ENCODE measurements at places on chromosomes 6 and 20.
A peak's percentile ranks its signal among the peaks of the same experiment; 100 is the strongest.

DNA sequence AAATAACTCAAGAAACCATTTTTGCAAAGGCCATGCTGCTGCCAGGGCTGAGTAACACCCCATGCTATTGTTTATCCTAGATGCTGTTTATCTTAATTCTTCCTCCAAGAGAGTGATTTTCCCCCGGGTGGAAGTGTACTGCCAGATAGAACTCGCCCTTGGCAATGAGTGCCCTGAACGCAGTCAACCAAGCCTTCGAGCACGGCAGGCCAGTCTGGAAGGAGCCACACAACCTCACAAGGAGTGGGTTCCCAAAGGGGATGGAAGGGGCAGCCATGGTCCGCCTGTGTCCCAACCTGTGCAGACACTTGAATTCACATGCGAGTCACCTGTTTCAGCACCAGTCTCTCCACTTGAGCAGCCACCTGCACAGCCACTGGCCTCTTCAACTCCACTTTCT lies 31.9 kb downstream of the PNPLA1 start:
- no peak for DNase-seq

DNA sequence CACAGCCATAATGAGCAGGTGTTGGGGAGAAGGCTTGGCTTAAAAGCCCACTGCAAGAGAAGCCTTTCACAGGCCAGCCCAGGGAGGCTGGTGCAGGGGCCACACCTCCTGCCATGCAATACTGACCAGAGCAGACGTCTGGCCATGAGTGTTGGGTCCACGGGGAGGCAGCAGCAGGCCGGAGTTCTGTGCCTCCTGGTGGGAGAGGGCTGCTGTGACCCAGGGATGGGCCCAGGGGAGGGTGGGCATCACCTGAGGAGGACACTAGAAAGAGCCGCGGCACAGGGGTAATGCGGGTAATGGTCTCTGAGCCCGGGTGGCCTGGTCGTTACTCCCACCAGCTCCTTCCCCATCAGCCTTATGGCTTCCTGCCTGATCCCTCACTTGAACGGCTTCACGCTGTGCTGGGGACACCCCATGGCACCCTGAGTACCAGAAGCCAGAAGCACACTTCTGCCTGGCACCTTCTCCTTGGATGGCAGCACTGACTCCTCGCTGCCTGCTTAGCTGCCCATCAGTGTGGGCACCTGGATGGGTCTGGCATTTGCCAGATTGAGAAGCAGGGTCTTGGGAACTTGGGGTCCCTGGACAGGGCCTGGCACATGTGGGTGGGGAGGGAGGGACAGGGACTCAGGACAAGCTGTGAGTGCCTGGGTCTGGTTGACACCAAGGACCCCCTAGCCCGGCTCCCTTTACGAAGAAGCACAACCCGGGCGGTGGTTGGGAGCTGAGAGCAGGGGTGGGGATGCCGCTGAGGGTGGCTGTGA lies 108.8 kb downstream of the ASXL1 start:
- DNase-seq: no peak

GRCh38 chr20:44785768-44786167 lies 24.6 kb downstream of the RIMS4 start:
- DNase-seq: no peak

- no peak for DNase-seq
Observed at GRCh38 chr6:142235272-142235671, 66.5 kb upstream of the ADGRG6 start.

GRCh38 chr6:37699138-37699766 lies 1.6 kb upstream of the MDGA1 start:
- DNase-seq: no peak

DNA sequence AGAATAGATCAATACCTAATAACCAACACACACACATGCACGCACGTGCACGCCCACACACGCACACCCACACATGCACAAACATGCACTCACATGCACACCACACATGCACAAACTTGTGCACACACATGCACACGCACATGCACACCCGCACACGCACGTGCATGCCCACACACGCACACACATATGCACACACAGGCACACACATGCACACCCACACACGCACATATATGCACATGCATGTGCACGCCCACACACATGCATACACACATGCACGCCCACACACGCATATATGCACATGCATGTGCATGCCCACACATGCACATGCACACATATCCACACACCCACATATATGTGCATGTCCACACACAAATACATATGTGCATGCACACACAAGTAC lies 26.2 kb upstream of the CHRNA4 start:
- no peak for DNase-seq

- DNase-seq: no peak
Observed at GRCh38 chr6:156925718-156926607, 148.8 kb downstream of the ARID1B start.

- DNase-seq: no peak
Observed at GRCh38 chr20:54176610-54177009, 2.8 kb upstream of the CYP24A1 start.

- no peak for DNase-seq
Observed at GRCh38 chr6:6697620-6698019, 109.1 kb downstream of the LY86 start.

DNA sequence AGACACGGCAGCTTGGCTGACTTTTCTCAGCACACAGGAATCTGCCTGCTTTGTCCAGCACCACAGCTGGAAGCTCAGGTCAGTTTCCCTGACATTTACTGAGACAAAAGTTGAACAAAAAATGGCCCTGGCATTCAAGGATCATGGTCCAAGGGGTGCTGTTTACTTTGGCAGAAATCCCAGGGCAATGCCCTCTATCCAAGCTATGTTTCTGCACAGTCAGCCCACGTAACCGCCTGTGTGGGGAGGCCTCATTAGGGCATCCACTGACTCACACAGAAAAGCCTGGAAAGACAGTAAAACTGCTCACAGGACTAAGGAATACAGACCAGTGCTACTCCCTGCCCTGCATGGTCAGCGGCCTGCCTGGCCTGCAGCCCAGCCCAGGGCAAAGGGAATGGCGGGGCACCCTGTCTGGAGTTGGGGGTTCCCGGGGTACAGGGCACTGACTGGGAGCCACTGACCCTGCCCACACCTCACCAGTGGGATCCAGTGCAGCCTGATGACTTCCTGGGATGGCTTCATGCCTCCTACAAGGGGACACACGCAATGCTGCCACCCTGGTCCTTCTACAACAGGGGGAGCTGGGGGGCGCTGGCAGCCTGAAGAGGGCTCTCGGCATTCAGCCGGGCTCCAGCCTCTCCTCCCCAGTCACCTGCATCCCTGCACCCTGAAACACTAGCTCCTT lies 77.1 kb downstream of the NINL start:
- peak; percentile 79 for DNase-seq

GRCh38 chr6:135577059-135577538 lies 79.6 kb upstream of the AHI1 start:
- no peak for DNase-seq

DNA sequence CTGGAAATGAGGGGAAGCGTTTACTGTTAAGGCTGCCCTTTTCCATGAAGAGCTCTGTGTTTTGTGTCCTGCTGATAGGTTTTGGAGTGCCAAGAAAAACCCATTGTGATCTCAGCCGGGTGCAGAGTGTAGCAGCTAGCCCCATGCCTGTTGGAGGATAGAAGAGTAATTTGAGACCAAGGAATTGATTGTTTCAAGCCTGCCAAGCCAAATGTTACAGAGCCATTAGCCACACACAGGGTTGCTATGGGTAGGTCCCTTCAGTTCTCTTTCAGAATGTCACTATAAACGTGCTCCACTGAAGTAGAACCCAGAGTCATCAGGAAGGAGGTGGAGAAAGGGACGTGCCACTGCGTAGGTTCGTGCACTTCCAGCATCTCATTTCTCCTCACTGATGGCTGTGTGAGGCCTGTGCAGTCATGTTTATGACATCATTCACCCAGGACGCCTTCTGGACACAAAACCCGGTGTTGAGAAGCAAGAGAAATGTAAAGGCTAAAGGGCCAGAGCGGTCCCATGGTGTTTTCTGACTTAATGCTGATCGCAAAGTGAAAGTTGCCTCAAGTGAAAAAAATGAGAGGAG lies 6.6 kb downstream of the GMPR start:
- no peak for DNase-seq

- no peak for DNase-seq
Observed at GRCh38 chr6:22513667-22514066, 55.7 kb upstream of the HDGFL1 start.

DNA sequence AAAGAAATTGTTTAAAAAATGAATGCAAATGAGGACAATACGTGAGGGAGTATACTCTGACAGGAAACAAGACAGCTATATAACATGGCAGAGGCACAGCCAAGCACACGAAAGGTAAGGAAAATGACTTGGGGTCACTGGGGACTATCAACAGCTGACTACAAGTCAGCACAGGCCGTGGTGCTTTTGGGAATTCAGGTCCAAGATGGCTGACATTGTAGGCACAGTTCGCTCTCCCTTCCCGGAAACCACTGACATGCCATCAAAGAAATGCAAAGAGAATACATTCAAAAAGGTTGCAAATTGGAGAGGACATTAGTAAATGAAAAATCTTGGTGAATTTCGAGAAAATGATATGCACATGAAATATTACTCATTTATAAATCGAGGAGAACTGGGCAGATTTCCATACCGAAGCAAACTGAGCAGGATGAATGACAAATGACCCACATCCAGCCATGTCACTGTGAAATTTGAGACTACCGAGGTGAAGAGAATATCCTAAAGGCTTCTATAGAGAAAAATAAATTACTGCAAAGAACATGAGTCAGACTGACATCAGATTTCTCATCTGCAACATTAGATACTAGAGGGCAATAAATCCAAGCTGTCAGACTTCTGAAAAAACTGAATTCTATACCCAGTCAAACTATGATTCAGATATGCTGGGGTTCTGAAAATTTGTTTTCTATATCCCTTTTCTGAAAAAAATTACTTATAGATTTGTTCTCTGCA lies 391.1 kb downstream of the BTBD9 start:
- DNase-seq: no peak

DNA sequence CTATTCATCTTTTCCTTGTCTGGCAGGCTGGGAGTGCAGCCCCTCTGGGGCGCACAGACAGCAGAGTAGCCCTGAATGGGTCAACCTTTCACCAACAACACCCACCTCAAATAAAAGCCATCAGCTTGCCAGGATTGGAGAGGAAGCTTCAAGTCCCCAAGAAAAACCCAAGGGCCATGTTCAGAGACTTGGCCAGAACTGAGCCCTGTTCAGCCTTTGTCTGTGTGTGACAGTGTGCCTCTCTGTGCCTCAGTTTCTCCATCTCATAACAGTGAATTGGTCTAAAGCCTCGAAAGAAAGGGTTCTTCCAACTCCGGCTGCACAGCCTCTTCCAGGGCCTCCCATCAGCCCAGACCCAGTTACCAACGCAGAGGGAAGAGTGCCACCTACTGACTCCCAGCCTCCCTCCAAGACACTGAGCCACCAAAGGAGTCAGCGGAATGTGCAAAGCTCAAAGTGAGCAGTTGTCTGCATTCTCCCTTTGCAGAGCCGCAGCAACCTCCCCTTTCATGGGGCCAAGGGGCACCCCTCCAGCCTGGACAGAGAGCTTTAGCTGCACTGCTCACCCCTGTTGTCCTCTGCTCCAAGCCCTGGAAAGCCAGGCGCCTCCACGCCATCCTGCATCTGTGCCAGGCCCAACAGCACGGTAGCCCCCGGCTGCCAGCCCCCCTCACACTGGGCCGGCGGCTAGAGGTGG lies 82.7 kb upstream of the TOP1 start:
- DNase-seq: peak; percentile 40

- no peak for DNase-seq
Observed at GRCh38 chr6:156507106-156507505, 270.1 kb upstream of the ARID1B start.

GRCh38 chr6:110566346-110567125 lies 90.1 kb upstream of the SLC22A16 start:
- peak; percentile 14 for DNase-seq

DNA sequence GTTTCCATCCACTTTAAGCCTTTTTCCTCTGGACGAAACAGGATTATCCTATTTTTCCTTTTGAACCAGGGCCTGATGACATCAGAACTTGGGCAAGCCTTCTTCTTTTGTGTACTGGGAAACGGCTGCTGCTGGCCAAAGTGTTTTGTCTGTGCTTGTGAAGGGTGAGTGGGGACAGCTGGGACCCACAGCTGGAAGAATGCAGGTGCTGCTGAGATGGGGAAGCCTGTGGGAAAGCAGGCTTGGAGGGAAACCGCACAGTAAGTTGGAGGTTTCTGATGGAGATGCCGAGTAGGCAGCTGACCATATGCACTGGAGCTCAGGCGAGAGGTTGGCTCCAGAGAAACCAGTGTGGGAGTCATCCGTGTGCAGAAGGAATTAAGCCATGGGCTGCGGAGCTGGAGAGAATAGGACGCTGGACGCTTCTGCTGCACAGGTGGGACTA lies 8.5 kb upstream of the PSMG4 start:
- no peak for DNase-seq

GRCh38 chr6:35272005-35272404 lies 12.5 kb downstream of the ZNF76 start:
- no peak for DNase-seq

- DNase-seq: peak; percentile 79
Observed at GRCh38 chr6:27839626-27840475, 72.3 kb downstream of the OR2B2 start.

GRCh38 chr20:43689165-43689564 lies 22.3 kb downstream of the MYBL2 start:
- DNase-seq: no peak

DNA sequence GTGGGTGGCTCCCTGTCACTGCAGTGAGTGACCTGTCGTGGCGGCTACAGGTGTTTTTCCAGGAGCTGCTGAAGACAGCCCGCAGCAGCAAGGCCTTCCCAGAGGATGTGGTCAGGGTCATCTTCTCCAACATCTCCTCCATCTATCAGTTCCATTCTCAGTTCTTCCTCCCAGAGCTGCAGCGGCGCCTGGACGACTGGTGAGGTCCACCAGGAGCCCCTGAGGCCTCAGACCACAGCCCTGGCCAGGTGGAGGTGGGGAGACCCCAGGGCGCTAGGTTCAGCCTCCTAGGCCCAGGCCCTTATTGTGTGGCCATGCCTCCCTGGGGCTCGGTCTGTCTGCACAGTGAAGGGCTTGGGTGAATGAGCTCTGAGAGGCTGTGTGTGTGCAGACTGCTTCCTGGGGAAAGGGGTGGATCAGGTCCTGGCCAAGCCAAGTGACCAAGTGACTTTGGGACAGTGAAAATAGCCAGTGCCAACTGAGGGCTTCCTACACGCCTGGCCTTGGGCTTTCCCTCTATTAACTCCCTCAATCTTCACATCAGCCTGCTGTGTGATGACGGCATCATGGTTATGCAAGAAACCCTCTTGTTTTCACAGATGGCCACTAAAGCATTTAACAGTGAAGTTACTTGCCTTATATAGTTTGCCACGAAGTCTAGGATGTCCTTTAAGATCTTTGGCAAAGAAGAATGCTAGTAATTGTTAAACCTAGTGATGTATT lies 6.4 kb downstream of the FGD2 start:
- DNase-seq: peak; percentile 77

DNA sequence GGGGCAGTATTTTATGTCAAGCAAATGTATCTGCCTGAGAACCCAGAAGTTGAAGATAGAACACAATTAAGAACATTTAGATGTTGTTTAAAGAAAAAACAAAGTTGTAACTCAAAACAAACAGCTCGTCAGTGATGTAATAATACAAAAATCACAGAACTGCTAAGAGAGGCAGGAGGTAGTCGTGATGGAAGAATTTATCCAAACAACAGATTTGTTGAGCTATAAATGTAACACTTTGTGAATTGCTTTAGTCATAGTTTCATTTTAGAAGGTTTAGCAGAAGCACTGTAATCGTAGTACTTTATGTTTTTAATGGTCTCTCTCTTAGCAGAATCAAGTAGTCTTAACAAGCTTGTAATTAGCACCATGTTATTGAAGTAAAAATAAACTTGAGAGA lies 73.6 kb downstream of the SCAF8 start:
- no peak for DNase-seq

GRCh38 chr20:38932457-38933120 lies 6.4 kb downstream of the FAM83D start:
- DNase-seq: peak; percentile 36

- DNase-seq: no peak
Observed at GRCh38 chr6:81204731-81205130, 547.8 kb downstream of the TENT5A start.
